Fibroblast of pulmonary artery (primary cell): ENCODE measurements at places on chromosomes 6 and 20.

DNA sequence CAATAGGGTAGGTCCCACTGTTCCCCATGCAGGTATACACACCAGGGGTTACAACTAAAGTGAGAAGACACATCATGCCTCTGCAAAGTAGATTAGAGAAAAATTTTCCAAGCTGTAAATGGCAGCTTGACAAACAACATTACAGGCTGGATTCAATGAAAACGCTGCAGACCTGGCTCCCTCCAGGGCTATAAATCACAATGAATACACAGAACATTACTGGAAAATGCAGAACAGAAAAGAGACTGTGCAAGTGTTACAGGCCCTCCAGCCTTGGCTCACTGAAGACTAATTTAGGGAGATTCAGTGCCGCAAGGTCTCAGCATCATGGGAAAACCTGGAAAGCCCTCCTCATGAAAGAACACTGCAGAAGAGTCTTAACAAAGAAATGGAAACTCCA lies 207.8 kb downstream of the KHDC1L start:
- no peak for DNase-seq

DNA sequence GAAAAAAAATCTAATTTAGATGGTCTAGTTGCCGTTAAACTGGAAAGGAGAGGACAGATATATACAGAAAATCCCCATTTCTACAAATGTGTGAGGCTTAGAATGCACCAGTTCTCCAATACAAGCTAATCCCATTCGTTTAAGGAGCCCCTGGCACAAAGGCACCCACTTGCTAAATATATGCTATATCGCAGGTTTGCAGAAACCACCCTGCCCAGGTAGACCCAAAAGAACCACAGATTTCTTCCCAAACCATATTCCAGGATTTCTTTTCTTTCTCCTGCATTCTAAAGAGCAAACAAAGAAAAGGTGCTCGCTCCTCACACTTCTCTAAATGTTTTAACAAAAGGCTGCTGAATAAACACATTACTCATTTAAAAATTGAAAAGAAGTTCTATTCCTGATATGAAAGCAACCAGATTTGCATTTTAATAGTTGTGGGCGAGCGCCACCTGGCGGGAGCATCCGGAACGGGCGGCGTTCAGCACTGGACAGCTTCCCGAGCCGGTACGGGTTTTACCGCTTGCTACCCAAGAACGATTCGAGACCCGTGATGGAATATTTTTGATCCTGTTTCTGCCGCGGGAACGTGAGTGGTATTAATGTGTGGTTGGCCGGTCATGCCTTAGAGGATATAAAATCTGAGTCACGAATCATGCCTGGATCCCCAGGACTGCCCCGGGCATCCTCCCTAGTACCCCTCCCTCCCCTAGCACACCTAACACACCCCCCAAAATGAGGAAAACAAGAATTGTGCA lies 2.1 kb downstream of the PTPRT start:
- peak; percentile 71 for DNase-seq

DNA sequence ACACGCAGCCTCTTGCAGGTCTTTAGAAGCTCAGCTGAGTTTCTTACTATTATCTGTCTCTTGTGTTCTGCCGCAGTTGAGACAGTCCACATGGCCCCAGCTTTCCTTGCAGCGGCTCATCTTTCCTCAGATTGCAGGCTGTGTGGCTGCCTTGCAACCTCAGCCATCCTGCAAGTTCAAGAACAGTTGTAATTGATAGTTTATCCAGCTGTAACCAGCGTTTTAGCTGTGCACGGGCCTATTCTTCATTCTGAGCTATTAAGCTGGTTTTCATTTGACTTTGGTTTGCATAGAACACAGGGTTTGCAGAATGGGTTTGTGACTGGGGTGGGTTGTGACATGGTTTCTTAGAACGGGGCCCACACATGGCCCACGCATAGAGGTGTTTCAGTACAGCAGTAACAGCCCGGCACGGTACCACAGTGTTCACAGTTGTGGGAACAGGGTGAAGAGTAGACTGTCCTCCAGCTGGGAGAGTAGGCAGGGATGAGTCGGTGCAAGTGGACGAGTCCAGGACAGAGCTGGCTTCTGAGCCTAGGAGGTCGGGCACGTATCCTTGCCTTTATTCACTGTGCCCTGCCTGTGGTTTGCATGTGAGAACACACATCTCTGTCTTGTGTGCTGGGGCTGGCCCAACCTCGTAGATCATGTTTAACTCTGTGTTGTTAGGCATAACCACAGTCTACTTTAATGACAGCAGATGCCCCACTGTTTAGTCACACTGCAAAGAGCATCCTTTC lies 89.2 kb downstream of the RPP40 start:
- DNase-seq, result no peak

GRCh38 chr6:111339294-111339693 lies 143.7 kb downstream of the REV3L start:
- no peak for DNase-seq

DNA sequence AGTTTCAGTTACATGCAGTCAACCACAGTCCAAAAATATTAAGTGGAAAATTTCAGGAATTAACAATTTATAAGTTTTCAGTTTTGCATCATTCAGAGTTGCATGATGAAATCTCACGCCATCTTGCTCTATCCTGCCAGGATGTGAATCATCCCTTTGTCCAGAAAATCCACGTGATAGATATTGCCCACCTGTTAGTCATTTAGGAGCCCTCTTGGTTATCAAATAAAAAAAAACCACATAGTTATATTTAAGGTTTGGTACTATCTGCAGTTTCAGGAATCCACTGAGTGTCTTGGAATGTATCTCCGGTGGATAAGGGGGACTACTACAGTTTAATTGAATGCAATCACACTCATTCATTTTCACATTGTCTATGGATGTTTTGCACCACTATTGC lies 1249.0 kb upstream of the CITED2 start:
- peak; percentile 87 for DNase-seq

- no peak for DNase-seq
Measured at GRCh38 chr6:1724124-1724523, 114.4 kb downstream of the FOXC1 start.

- no peak for DNase-seq
Measured at GRCh38 chr6:123263981-123264380, 267.9 kb downstream of the CLVS2 start.

DNA sequence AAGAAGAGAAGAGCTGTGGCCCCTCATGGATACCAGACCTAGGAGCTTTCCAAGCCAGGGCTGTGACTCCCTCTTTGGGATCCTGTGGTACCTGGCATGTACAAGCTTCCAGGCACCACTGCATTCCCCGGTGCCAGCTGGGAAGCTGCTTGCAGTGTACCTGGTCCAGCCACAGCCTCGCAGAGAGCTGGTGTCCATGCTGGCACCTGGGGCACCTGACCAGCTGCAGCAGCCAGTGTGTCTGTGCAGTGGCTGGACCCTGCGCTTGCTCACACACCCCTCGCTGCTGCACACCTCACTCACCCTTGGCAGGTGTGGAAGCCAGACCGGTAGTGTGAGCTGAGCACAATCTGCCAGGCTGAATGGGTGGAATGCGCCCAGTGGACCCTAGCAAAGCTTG lies 190.9 kb upstream of the MAN1A1 start:
- DNase-seq, result no peak

- no peak for DNase-seq
Measured at GRCh38 chr20:12072221-12072953, 154.7 kb downstream of the BTBD3 start.

GRCh38 chr20:34350095-34350494 lies 13.0 kb upstream of the ITCH start:
- no peak for DNase-seq

GRCh38 chr6:130009146-130009545 lies 9.2 kb upstream of the L3MBTL3 start:
- DNase-seq, result peak; percentile 14

- no peak for DNase-seq
Measured at GRCh38 chr20:50487397-50487796, 22.8 kb upstream of the PTPN1 start.

- DNase-seq, result peak; percentile 28
Measured at GRCh38 chr6:126232671-126233070, 107.2 kb upstream of the CENPW start.

GRCh38 chr20:57308451-57309271 lies 20.9 kb upstream of the SPO11 start:
- DNase-seq, result no peak

DNA sequence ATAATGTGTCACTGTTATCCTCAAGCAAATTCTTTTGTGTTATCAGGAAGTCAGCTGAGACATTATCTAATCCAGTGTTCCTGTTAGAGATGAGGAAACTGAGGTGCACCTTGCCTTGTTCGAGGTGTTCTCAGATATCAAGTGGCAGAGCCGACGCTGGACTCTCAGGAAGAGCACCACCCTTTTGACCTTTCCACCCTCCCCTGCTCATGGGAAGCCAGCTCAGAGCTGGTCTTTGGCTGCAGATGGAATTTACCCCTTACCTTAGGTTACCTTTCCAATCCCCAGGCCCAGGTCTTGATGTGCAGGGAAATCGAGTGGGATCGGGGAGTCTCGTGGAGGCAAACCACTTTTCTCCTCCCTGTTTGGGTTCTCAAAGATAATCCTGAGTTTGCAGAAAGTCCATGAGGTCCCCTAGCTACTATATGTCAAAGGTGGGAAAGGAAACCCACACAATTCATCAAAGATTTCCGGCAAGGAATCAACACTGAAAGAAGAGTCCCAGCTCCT lies 62.9 kb upstream of the PIM1 start:
- DNase-seq, result no peak
